NCI-H748 treated with DMSO at 0.1 percent for 48 hours (cell line): ENCODE measurements at places on chromosomes 7 and 10.

GRCh38 chr7:46752881-46753366 lies 829.0 kb downstream of the TNS3 start:
- DNase-seq, result no peak

GRCh38 chr10:113230011-113230610 lies 280.1 kb downstream of the TCF7L2 start:
- DNase-seq, result no peak

DNA sequence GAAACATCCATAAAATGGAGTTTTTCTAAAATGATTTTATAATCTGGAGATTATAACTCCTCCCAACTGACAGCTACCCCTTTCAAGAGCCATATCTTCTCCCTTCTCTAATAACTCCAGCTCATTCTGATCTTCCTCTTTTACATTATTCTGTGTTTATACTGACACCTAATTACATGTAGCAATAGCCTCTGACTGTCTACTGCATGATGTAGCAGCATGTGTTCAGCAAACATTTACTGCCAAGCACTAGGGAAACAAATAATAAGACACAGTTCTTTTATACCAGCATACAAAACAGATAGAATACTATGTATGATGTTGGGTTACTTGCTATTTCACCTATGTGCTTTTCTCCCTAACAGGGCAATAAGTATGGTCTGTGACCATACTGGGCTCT lies 20.7 kb downstream of the RBM28 start:
- no peak for DNase-seq

DNA sequence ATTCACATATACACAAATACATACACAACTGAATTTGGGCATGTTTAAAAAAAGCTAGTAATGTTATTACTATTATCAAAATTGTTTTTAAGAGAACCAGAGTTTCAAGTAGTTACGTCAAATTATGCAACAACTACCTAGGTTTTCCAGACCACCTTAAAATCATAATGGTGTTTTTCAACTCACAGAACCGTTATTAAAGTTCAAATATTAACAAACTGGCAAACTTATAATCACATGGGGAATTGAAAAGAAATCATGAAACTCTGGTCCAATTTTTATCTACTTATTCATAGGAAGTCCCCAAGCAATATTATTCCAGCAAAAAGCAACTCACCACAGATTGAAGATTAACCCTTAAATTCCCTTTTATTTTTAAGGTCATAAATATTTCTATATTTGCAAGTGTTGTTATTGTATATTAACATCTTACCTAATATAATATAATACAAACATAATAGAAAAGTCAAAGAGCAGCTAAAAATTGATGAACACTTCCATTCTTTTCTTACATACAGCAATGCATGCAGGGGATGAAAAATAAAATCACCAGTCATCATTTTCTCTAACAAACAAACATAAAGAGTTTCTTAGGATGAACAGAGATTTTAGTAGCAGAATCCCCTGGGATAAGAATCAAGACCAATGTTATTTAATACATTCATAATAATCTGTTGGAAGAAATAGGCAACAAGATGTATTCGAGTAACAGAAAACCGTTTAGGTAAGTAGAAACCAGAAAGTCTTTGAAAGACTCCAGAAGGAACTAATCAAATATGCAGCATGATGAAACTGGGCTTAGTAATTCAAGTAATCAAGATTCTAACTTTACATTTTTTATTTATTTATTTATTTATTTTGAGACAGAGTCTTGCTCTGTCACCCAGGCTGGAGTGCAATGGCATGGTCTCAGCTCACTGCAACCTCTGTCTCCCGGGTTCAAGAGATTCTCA lies 391.1 kb downstream of the PARD3 start:
- no peak for DNase-seq

DNA sequence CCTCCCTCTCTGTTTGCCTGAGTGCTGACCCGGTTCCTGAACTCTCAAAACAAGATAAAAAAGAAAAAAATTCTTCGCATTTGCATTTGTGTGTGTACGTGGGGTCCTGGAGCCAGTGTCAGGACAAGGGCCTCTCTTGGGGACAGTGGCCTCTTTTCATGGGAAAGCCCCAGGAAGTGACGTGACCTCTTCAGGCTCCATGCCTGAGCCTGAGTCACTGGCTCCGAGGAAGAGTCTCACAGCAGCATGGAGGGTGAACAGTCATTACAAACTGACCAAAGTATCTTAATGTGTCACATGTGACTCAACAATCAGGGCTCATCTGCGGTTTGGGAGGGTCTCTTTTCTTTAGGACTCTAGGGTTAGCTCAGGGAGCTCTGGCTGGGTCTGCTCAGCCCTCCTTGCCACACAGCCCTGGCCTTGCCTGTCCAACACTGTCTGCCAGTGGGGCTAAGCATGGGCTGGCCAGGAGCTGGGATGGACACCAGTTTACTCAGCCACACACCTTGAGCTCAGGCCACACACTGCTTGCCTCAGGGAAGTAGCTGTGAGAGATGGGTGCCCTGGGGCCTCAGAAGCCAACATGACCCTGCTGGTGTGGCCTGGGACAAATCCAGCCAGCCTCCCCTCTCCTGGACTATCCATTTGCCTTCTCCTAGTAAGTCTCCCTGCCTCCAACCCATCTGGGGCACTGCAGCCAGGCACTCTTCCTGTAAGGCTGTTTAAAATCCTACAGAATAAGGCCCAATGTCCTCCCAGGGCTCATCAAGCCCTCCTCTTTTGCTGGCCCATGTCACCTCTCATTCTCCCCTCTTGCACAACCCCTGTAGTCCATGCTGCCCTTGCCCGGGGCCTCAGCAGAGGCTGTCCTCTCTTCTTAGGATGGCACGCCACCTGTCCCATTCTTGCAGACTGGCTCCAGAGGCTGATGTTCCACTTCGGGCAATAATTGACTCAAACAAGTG lies 10.5 kb downstream of the TMEM273 start:
- no peak for DNase-seq

DNA sequence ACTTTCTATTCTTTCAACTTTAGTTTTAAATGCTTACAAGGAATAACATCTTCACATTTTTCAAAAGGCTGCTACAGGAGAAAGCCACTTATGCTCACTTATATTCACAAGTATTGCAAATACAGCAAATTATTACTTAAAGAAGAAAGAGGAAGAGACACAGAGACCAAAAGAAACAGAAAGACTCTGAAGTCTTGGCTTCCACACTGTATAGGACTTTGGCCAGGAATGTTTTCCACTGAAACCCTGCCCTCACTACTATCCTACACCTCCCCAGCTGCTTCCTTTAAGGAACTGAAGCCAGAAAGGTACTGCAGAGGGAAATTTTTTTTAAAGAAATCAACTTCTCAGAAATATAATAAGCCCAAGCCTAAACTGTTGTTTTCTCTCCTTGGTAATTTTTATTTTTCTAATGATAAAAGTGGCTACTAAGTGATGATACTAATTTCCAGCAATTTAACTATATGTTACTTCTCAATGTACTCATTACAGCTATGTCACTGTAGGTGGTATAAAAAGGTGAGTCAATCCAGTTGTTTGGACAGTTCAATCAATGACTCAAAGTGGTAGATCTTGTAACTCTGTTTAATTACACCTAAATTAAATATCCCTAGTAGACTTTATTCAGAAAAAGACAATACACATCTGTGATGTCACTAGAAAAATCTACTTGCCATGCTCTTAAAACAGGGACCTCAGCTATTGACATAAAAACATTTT lies 231.6 kb downstream of the GRM8 start:
- DNase-seq, result no peak

DNA sequence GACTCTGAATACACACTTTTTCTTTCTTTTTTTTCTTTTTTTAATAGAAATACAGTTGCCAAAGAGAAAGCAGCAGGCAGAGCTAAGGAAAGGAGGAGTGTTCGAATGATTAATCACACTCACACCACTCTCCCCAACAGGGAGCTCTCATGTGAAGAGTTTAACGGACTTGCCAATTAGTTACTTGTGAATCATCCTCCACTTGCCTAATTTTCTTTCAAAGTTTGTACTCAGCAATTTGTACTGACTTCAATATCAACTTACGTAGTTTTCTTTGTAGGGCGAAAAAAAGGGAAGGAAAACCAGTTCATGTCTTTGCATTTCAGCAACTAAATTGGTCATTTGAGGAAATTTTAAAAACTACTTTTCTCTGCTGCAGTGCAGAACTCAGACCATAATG lies 109.2 kb downstream of the PIP4K2A start:
- no peak for DNase-seq

DNA sequence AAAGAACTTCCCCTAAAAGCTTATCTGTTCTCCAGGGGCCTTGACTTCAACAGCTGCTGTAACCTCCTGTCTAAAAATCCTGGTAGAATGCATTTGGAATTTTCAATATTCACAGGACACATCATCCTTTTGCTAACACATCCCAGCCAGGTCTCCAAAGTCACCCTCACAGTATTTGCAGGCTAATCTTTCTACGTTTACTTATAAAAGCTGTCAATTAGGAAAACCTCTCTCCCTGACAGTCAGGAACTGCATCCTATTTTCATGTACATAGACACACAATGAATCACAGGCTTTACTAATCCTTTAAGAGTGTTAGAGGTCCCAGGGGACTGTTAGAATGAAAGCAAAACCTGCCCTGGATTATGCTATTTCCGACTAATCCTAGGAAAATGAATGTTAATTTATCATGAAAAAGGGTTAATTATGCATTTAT lies 102.2 kb downstream of the GFRA1 start:
- DNase-seq, result no peak

- no peak for DNase-seq
Measured at GRCh38 chr7:22238354-22239311, 118.3 kb downstream of the RAPGEF5 start.
